ENCODE measurements at places on chromosomes 4 and X.

GRCh38 chr4:38181286-38181685, 221.1 kb downstream of the PTTG2 start:
- DNase-seq, result no peak

DNA sequence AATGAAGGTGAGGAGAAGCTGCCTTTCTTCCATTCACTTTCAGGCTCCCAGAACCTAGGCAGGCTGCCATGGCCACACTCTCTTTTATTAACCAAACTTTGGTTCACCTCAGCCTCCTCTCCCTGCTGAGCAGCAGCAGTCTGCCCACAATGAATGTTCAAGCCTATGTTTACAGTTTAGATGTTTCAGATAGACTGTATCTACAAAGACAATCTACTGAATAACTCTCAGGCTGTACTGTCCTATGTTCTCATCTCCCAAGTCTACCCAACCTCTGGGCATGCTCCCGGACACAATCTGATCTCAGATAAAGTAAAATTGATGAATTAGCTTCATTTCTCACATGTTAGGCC, 59.2 kb upstream of the TMEM164 start:
- no peak for DNase-seq

- no peak for DNase-seq
Measured at GRCh38 chr4:126687655-126688358, 945.0 kb upstream of the INTU start.

- no peak for DNase-seq
Measured at GRCh38 chrX:95760356-95760755, 924.3 kb upstream of the DIAPH2 start.

- DNase-seq, result no peak
Measured at GRCh38 chr4:82823062-82823461, 24.5 kb upstream of the SCD5 start.

- no peak for DNase-seq
Measured at GRCh38 chrX:134679221-134679620, 20.9 kb upstream of the PLAC1 start.

DNA sequence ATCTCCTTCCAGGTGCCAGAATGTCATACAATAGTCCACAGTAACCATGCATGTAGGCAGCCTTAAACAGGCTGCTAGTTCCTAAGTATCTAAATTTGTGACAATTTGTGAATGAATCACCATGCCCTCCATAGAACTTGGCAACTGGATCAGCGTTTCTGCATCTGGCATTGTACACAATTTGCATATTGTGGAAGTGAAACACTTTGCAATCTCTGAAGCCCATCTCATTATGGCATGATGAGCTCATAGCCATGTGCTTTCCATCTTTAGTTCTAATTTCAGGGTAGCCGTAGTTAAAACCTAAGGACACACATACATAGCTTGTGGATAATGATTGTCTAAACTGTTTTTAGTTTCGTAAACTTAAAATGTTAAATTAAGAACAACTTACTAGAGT, 573.6 kb downstream of the PPP4R3C start:
- DNase-seq, result no peak

DNA sequence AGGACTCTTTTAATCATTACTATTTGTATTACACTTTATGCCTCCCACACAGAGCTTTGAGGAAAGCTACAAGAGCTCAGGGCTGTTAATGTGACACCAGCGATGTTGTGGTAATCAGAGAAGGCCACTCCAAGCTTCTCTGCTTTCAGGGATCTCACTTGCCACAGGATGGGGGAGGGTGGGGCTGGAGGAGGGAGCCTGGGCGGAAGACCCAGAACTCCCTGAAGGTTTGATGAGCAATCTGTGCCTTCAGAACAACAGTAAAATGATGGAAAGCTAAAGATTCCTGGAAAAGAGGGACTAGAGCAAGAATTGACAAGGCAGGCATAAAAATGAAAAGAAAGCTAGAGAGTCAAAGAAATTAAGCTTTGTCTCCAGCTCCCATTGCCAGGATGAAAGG, 75.6 kb downstream of the MAML3 start:
- DNase-seq, result no peak

All from stimulated activated CD4-positive, alpha-beta T cell treated with anti-CD3 and anti-CD28 coated beads, Interleukin-4, amount 100 ng/mL, for 4 hours (primary cell).